ENCODE measurements at places on chromosomes 7 and 10.

DNA sequence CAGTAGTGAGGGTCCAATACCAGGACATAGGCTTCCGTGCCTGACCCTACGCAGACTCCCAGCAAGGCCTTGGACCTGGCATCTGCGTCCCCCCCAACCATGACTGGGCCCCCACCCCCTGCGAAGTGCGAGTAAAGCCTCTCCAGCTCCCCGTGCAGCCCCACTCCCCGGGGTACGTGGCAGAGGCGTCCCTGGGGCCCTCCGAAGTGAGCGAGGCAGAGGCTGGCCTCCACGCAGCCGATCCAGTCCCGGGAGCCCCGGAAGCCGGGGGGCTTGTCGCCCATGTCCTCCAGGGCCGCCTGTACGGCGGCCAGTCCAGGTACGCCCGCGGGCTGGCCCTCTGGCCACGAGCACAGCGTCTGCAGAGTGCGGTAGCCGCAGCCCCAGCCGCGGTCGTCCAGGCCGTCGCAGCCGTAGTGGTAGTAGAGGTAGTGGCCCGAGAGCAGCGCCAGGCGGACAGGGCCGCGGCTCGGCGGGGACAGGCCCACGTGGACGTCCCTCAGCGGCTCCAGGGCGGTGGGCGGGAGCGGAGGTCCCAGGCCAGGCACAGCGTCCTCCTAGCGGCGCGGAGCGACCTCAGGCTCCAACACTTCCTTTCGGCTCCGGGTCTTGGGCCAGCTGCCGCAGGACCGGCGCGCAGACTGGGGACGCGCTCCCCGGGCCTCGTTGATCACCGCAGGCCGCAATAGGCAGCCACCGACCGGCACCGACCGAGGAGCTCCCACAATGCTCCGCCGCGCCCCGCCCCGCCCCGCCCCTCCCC lies at the start of gene UFSP1:
Gene UFSP1, minus strand, starts transcription at position 728 of the 763 bp plus-strand sequence. Its CDS starts 444 bp downstream, at position 284.
- no peak for DNase-seq

DNA sequence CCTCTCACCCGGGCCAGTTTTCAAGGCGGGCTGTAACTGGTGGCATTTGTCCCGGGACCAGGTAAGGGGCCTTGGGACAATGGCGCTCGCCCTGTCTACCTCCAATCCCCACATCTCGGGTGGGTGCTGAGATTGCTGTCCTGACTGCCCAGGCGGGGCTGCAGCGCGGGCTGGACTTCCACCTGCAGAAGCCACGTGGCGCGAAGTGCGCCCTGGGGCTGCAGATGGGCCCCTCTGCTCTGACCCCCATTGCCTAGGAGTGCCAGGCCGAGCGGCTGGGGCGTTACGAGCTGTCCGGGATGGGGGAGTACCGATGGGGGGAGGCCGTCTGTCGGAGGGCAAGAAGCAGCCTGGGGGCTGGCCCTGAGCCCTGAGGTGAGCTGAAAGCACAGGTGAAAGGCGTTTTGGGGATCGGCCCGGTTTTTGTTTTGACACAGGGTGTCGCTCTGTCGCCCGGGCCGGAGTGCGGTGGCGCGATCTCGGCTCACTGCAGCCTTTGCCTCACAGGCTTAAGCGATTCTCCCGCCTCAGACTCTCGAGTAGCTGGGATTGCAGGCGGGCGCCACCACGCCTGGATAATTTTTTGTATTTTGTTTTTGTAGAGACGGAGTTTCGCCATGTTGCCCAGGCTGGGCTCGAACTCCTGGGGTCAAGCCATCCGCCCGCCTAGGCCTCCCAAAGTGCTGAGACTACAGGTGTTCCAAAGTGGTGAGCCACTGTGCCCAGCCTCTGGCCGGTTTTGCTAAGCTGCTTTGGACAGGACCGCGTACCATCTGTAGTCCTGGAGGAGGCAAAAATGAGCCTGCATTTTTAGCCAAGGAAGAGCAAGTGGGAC lies at the start of gene SFXN2:
Gene SFXN2, plus strand, starts transcription at position 16 of the 835 bp plus-strand sequence. CDS start 12,001 bp downstream, outside the sequence.
- no peak for DNase-seq

DNA sequence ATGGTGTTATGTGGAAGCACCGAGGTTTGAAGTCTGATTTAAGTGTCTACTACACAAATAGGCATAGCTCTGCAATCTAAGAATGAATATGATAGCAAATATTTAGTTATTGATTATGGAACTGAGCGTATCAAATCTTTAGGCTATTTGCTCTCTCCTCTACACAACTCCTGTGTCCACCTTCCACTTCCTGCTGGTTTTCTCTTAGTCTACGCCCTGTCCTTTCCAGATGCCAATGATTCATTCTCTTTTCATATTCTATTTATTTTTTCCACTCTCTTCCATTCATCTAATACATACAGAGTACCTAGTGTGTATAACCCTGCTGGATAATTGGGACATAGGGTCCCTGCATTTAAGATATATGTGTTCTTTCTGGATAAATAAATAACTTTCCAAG lies 83.7 kb downstream of the DGKB start:
- DNase-seq: no peak

DNA sequence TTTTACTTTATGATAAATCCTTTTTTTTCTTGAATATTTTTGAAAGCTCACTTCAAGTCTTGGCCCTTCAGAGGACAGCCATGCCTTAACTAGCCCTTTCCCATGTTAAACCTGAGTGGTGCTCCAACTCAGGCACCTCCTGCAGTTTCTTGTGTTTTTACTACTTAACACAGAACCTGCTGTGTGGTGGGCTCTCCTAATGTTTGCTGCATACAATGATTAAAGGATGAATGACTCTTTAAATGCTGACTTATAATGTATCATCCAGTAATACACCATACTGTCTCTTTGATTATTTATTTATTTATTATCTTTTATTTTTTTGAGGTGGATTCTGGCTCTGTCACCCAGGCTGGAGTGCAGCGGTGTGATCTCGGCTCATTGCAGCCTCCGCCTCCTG lies 179.4 kb downstream of the SEMA3E start:
- no peak for DNase-seq

DNA sequence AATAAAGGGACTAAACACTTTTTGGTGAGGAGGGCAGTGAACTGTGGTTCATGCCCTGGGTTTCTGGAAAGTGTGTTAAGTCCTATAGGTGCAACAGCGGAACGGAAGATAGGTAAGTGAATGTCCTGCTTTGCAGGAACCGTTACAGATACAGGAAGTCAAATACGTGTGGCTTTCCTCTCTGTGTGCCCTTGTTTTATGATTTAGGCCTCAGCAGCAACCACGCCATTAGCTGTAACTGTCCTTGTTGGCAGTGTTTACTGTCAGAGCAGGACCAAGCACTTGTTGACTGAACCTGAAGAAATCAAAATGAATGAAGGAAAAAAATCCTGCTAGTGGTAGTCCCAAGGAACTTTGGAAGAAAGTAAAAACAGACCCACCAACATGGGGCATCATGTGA lies 150.3 kb downstream of the PIP4K2A start:
- no peak for DNase-seq

GRCh38 chr10:84590327-84591193 lies 262.2 kb downstream of the CCSER2 start:
- DNase-seq: no peak

- no peak for DNase-seq
These were observed at the start of gene NOS3 for GRCh38 chr7:150990416-150991186. Gene NOS3 (plus strand): TSS chr7:150991017. CDS start chr7:150993804, 2,787 bp downstream.

DNA sequence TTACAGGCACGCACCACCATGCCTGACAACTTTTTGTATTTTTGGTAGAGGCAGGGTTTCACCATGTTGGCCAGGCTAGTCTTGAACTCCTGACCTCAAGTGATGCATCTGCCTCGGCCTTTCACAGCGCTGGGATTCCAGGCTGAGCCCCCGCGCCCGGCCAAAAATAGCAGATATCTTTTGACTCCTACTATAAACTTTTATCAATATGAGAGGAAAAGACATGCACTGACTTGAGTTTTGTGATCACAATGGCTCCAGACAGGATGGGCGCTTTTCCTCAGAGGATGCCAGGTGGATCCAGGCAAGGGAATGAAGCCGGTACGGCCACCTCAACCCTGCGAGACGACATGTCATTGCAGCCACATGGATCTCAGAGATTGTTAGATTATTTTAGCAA lies 123.9 kb downstream of the DNAJB6 start:
- DNase-seq: no peak

DNA sequence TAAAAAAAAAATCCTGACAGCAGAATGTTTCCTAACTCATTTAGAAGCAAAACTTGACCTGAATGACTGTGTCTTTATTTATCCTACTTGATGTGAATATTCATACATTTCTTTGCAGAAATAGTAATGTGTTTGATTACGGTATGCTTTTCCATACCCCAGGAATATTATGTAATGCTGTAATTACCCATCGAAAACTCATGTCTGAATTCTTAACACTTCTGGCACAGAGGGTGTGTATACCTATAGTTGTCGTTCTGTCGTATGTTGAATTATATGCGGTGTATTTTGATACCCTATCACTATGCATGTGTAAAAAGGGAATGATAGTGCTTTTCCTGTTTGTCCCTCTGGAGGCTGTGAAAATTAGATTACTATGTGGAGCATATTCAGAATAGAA lies 26.6 kb downstream of the SDK1 start:
- no peak for DNase-seq

DNA sequence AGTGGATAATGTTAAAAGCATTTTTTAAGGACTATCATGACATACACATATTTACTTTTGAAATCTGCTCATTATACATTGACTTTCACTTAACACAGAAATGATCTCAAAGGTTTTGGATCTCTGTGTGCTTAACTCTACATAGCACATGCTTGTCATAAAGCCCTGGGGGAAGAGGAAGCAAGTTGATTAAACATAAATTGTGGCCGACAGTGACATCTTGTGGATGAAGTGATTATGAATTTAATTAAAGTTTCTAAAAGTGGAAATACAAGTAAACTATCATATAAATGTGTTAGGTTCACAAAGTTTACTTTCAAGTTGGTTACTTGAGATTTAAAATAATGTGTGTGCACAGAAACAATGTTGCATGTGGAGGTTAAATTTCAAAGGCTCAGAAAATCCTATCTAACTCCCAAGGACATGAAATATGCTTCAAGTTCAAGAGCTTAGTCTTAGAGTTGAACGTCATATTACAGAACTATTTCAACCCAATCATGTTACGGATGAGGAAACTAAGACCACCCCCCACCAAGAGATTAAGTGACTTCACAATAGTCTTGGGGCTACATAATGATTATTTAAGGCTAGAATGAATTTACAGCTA lies 1247.8 kb downstream of the GATA3 start:
- DNase-seq: peak; percentile 3

DNA sequence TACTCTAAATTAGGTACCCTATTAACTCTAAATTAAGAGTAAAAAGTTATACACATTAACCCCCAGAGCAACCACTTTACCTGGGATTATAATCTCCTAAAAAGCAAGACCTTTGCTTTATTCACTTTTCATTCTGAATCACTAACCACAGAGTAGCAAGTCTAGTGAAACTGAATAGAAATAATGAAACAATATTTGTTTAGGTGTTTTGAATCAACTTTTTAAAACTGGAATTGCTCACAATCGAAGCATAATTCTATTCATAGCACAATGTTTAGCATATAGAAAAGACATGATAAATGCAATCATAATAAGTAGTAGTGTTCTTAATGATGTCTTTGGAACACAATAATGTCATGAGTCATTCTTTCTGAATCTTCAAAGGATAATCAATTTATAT lies 37.0 kb upstream of the CASD1 start:
- DNase-seq: no peak

- DNase-seq: no peak
These were observed 303.5 kb downstream of the PTPRN2 start for GRCh38 chr7:158284121-158284520.

- no peak for DNase-seq
These were observed 258.2 kb downstream of the MAD1L1 start for GRCh38 chr7:1974290-1975101.

DNA sequence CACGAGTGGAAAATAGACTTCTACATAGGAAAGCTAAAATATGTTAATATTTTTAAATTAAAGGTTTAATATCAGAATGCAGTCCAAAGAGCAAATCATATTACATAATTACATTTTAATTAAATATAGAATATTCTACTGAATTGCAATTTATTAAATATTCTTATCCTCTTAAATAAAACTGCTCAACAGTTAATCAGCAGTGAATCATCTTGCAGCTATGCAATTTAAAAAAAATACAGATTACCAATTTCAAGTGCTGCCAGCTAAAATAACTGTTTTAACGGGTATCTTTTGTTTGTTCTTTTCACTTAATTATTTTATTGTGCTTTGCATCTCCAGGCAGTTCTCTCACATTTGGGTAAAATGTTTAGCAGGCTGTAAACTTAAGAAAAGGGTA lies 82.2 kb downstream of the ZNRF2 start:
- DNase-seq: no peak

GRCh38 chr10:3516234-3516922 lies 268.6 kb downstream of the KLF6 start:
- no peak for DNase-seq

DNA sequence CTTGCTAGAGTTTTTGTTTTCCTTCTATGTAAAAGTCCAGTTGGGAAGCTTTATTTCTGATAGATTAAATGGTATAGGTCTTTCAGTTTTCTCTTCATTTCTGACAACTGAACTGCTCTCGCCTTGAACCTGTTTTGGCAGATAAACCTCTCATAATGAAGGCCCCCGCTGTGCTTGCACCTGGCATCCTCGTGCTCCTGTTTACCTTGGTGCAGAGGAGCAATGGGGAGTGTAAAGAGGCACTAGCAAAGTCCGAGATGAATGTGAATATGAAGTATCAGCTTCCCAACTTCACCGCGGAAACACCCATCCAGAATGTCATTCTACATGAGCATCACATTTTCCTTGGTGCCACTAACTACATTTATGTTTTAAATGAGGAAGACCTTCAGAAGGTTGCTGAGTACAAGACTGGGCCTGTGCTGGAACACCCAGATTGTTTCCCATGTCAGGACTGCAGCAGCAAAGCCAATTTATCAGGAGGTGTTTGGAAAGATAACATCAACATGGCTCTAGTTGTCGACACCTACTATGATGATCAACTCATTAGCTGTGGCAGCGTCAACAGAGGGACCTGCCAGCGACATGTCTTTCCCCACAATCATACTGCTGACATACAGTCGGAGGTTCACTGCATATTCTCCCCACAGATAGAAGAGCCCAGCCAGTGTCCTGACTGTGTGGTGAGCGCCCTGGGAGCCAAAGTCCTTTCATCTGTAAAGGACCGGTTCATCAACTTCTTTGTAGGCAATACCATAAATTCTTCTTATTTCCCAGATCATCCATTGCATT lies 27.1 kb downstream of the MET start:
- DNase-seq: no peak

GRCh38 chr7:42961170-42961569 lies 29.0 kb downstream of the MRPL32 start:
- no peak for DNase-seq

GRCh38 chr10:79976999-79977398 lies 28.1 kb upstream of the SFTPD start:
- no peak for DNase-seq
